AG09319 (cell line): ENCODE measurements at places on chromosomes 3 and 15.
A peak's percentile ranks its signal among the peaks of the same experiment; 100 is the strongest.

DNA sequence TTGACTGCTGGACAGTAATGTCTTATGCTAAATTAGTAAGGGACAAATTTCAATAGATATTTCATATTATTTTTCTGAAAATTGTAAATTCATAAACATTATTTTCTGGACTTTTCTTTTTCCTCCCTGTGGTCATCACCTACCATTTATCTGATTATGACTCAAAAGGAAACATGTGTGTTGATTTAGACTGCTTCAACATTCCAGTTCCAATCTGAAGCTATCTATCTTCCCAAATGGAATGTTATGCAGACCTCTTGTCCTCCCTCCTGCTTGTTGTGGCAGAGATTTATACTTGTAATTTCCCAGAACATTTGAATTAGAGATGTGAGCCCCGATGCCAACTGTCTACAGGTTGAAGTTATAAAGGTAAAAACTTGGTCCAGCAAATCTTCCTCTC, 803.4 kb downstream of the TUSC7 start:
- no peak for DNase-seq

DNA sequence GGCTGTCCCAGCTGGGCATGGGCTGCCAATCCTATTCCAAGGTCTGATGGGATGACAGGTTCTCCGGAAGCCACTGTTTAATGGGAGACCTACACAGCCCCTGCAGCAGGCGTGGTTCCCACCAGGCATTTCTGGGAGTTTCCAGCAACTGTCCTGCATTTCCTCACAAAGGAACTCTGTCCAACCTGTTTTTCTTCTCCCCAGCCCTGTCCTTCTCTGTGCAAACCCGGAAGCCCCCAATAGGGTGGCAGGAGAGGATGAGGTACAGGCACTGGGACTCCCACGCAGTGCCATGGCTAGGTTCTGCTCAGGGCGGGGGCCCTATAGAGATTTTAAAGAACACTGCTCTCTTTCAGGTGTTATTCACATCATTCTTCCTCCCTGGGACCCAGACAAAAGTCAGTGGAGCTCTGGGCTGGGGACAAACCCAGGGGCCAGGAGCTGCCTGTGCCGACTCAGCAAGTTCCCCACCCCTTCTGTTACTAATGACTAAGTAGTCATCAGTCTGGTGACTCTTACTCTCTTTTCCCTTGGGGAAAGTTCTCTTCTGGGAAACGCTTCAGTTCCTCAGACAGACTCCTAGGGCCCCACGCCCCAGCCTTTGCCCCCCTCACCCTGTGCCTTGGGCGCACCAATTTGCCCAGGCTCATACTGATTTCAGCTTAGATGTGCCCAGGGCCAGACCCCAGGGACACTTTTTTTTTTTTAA, 97.7 kb downstream of the CD47 start:
- no peak for DNase-seq

DNA sequence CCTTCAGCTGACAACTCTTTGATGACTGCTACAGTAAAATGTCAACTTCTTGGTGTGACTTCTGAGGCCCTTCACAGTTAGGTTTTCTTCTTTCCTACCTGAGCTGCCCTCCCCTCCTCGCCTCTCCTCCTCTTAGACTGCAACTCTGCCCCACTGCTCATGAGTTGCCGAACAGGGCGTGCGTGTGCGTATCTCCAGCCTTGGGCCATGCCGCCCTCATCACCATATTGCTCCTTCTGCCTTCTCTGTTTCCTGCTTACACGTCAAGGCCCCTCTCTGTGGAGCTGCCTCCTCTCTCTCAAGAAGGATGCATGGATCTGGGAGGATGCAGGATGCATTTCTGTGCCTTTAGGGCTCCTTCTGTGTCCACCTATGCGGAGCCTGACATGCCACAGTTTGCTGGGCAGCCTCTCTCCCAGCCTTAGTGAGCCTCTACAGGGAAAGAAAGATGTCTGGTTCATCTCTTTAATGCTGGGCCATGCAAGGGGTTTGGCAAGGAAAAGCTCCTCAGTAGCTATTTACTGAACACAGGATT, 205.9 kb downstream of the RPLP1 start:
- no peak for DNase-seq

DNA sequence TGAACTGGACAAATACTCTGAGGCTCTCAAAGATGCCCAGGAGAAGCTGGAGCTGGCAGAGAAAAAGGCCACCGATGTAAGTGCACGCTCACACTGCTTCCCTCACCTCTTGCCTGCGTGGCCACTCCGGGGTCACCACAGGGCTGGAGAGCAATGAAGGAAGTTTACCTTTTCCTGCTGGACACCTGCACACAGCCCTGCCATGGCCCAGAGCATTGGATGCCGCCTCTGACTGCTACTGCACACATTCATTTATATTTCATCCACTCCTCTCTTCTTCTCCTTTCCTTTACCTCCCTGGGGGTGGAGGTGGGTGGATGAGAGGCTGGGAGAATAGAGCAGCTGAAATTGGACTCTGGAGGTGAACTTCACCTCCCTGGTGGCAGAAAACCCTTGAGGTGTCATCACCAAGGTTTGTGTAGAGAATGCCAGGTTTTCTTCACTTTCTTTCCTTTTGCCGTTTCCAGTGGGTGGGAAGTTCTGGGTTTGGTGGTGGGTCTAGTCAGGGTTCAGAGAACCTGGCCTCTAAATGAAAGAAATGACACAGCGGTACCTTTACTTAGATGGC, 1.6 kb downstream of the TPM1 start:
- no peak for DNase-seq

DNA sequence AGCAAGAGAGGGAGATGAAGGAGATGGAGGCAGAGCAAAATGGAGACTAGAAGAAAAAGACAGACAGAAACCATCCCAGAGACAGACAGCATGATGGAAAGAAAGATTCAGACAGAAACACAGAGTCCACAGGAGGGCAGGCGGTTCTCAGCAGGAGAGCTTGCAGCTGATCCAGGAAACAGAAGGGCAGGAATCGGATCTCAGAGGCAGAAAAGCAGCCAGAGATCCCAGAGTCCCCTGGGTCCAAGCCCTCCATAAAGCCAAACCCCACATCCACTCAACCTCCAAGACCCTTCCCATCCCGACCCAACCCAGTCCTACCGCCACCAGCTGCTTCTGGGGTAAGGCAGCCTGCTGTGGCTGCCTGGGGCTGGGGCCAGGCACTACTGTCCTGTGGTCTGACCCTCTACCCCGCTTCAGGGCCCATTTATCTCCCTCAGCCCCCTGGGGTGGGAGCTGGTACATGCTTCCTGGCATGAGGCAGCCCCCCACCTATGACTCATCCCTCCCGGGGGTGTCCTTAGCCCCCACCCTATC, at the start of gene UCN2:
TSS of gene UCN2 (minus strand) at position 400 of the 537 bp plus-strand sequence. CDS start 657 bp downstream, outside the sequence.
- no peak for DNase-seq

DNA sequence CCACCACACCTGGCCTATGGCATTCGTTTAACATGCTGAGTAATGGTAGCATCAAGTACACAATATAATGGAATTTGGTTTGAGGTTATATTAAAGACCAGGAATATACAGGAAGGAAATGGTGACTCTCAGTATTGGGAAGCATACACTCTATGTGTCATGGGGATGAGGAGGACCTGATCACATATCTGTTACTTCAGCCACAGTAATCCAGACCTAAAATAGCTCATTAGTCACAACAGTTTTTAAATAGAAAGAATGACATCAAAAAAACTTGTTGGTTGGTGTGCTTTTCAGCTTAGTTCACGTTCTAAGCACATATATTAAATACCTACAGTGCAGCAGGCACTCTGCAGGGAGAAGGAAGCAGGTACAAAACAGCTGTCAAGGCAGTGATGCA, 52.5 kb upstream of the ATP2C1 start:
- DNase-seq = no peak

DNA sequence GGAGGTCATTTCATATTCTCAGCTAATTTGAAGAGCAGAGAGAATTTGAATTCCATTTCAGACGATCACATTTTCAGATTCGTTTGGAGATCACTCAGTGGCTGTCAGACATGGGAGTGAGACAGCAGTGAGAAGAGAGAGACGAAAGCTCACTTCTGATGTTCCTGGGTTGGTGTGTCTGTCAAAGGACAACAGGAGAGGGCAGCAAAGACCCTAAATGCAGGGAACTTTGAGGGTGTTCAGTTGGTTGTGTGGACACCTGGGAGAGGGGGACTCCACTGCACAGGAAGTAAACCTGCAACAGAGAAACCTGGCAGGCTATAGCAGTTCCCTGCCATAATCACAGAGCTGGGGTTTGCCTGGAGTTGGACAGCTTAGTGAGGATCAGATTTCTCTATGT, 675.1 kb downstream of the SQOR start:
- DNase-seq = no peak

- no peak for DNase-seq
Measured at GRCh38 chr3:66836363-66837152, 161.5 kb upstream of the KBTBD8 start.

DNA sequence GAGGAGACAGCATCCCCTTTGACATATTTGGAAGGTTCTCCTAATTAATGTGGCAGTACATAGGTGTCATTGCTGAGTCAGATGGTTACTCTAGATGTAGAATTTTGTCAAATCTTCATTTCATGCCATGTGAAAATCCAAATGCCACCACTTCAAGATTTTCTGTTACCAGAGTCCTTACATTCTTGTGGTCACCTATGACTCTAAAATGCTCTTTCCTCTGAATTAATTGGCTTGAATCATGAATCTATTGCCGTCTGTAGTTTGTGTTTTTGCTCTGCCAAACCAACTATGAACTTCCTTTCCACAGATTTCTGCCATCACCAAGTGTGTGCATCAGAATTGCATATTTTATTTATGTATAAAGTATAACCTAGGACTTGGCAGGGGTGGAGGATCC, 269.4 kb upstream of the ZPLD1 start:
- DNase-seq = no peak

GRCh38 chr3:185172086-185173049, 19.5 kb upstream of the C3orf70 start:
- no peak for DNase-seq

- DNase-seq = no peak
Measured at GRCh38 chr15:31540633-31541032, 214.0 kb downstream of the KLF13 start.

DNA sequence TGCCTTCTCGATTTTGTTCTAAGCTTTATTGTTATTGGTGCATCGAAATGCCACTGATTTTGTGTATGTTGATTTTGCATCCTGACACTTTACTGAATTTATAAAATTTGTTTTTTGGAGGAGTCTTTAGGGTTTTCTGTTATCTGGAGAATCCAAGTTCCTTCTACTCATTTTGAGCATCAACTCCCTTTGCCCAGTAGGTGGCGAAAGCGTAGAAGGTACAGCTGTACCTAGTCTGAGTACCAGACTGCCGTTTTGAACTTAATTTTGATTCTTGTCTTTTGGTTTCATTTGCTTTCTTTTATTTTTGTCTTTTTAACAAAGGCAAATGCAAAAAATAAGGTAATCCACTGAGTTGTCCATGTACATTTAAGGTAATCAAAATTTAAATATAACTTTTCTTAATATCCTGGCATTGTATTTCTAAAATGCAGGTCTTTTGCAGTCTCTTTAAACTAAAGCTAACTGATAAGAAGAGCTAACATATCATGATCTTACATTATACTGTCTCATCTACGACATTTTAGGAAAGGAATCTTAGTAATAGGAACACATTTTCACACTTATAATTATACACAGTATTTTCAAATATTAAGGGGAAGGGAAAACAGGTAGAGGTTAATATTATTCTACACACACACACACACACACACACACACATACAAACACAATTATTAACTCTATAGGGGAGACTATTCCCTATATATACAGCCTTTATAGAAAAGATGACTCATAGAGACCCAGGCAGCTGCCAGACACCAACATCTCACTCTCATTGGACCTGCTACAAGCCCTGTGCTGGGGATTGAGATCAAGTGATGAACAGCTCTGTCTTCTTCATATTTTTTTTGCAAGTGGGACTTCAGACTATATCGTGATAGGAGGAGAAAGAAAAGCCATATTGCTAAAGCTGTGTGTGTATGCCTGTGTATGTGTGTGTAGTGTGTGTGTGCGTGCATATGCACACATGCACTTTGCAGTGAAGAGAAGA, 71.8 kb downstream of the SYNPR start:
- peak; percentile 30 for DNase-seq

DNA sequence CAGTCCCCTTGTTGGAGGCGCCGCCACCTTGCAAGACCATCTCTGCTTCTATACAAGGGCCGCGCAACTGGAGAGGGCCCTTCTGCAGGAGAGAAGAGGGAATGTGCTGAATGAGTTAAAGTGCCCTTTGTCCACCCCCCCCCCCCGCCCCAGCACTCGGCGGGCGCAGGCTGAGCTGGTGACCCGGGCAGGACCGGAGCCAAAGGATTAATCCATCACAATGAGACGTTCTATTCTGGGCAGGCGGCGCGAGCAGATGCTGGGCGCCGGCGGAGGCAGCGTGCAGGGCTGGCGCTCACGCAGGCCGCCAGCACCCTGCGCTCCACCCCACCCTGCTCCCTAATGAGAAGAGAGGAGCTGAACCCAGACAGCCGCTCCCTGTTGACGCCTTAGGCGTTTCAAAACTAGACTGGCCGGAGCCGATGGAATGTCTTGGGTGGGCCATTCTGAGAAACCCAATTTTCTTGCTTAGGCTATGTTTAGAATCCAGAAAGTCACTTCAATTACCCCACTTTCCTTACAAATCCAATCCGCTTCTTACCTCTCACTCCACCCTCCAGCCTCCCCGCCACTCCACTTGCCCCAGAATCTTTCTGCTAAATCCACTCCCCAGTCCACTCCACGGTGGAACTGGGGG, 32.9 kb downstream of the GJD2 start:
- DNase-seq = peak; percentile 10

- no peak for DNase-seq
Measured at GRCh38 chr3:19488939-19489338, 340.6 kb downstream of the KCNH8 start.

DNA sequence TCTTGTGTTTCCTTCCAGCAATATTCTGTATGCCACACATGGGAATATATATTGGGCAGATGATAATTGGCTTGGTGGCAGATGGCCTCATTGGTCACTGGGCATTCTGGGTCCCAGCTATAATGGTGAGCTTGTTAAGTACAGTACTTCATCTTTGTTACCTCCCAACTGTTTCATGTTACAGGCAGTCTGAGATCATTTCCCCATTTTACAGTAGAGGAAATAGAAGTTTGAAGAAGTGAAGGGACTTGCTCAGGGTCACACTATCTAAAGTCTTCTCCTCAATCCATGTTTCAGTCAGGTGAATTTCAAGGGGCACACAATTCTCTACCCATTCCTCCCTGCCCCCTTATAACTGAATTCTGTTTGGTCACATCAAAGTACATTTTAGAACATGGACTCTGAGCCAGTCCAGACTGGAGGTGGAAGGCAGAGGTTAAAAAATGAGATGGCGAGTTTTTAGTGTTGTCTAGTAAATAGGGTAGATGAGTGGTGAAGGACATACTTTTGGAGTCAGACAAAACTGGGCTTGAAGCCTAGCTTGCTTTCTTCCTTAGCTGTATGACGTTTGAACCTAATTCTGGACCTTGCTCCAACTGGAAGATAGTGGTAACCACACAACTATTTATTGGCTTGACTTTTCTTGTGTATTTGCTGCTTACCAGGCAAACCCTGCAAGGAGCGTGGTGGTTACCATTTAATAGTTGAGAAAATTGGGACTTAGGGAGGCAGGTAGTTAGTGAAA, 2.5 kb downstream of the EEFSEC start:
- DNase-seq = no peak

GRCh38 chr3:126304704-126305103, 52.5 kb downstream of the KLF15 start:
- DNase-seq = no peak
